CD4-positive, alpha-beta T cell treated with Interleukin-21 for 1 hour (primary cell): ENCODE measurements at places on chromosomes 2 and 18.

GRCh38 chr2:230893841-230894781 lies 29.4 kb downstream of the ITM2C start:
- DNase-seq = no peak

GRCh38 chr2:99631700-99632099 lies 141.9 kb upstream of the REV1 start:
- no peak for DNase-seq

DNA sequence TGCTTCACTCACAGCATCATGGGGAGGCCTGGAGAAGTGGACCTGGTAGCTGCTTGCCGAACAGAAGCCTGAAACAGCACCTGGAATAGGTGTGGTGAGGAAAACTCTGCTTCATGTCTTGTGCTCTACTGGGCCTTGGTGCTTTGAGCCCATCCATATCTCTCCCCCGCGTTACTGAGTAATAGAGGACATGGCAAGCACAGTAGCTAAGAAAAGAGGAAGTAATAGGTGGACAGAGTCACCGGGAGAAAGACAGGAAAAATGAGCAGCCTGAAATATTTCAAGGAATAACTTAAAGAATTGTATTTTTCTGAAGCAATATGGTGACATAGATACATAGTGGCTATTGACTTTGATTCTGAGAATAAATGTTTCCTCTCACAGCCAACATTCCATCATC lies 14.0 kb upstream of the HNMT start:
- DNase-seq = no peak

DNA sequence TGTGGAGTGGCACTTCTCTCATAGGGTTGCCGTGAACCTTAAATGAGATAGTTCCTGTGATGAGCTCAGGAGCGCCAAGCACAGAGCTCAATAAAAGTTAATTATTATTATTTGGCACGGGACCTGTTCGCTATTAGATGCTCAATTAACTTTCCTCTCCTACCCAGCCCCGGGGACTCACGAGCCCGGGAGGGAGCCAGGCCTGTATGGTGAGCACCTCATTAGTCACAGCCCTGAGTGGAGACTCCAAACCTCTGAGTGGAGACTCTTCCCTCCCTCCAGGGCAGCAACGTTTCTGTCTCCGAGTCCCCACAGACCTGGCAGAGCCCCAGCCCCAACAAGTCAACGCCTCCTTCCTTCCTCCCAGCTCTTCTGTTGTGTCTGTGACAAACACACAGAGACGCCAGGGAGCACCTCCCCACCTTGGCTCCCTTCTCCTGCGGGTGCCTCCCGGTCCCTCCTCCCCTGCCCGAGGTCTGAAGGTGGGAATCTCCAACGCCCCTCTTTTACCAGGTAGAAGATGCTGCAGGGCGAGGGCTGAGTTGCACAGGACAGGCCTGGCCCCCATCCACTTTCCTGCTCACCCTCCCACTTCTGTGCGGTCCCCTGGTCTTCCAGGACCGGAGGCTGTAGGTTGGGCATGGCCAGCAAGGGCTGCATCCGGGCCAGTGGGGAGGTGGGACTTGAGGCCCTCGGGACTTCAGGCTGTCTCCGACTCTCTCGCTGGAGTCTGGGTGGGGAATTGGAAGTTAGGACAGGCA lies 52.7 kb upstream of the ODC1 start:
- no peak for DNase-seq

GRCh38 chr2:204835786-204836185 lies 290.5 kb downstream of the PARD3B start:
- DNase-seq = no peak

DNA sequence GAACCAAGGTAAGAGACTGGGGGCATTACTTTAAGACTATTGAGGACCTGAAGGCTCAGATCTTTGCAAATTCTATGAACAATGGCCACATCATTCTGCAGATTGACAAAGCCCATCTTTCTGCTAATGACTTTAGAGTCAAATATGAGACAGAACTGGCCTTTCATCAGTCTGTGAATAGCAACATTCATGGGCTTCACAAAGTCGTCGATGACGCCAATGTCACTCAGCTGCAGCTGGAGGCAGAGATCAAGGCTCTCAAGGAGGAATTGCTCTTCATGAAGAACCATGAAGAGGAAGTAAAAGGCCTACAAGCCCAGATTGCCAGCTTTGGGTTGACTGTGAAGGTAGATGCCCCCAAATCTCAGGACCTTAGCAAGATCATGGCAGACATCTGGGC lies 43.8 kb upstream of the SLC4A10 start:
- no peak for DNase-seq
